ENCODE measurements at places on chromosomes 4 and X.

- no peak for DNase-seq
Measured at GRCh38 chrX:153669901-153670731, 3.5 kb downstream of the PNCK start.

GRCh38 chr4:185309770-185310169, 86.0 kb downstream of the LRP2BP start:
- no peak for DNase-seq

- DNase-seq: no peak
Measured at GRCh38 chrX:130386408-130386808, 934 bp upstream of the GPR119 start.

GRCh38 chr4:175418516-175418915, 393.5 kb downstream of the GPM6A start:
- no peak for DNase-seq

GRCh38 chrX:118660085-118660484, 67.3 kb upstream of the IL13RA1 start:
- no peak for DNase-seq

- DNase-seq: no peak
Measured at GRCh38 chr4:122481766-122482405, 25.4 kb upstream of the IL2 start.

GRCh38 chr4:16588651-16589050, 309.8 kb downstream of the LDB2 start:
- DNase-seq: no peak

DNA sequence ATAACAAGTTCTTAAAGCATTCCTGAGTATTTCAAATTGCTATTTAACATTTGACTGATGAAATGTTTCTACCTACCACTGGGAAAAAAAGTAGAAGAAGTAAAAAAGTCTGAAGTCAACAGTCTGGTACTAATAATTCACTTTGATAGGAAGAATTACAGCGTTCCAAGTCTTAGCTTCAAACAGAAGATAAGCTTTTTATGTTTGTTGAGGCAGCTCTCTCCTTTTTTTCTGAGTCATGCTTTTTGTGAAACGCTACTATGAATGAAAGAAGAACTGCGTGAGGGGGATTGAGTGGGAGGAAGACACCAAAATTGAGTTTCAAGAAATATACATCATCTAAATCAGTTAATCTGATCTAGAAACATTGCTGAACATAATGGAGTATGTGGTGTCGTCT, 13.0 kb upstream of the KDR start:
- no peak for DNase-seq

GRCh38 chr4:159175085-159175988, 72.5 kb downstream of the RAPGEF2 start:
- DNase-seq: no peak

DNA sequence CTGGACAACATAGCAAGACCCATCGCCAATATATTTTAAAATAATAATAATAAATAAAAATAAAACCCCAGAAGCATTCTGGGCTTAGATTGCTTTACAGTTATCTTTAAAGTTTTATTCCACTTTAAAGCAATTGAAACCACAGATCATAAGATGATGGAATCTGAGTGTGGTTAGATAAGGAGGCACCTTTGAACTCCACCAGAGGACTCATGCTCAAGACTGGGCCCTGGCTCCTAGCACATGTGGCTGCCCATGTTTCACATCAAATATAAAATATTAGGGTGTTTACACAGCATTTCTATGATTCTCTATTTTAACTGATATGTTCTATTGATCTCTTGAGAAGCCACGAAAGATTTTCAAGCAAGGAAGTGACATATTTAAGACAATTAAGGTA, 52.6 kb upstream of the BBS12 start:
- DNase-seq: no peak

DNA sequence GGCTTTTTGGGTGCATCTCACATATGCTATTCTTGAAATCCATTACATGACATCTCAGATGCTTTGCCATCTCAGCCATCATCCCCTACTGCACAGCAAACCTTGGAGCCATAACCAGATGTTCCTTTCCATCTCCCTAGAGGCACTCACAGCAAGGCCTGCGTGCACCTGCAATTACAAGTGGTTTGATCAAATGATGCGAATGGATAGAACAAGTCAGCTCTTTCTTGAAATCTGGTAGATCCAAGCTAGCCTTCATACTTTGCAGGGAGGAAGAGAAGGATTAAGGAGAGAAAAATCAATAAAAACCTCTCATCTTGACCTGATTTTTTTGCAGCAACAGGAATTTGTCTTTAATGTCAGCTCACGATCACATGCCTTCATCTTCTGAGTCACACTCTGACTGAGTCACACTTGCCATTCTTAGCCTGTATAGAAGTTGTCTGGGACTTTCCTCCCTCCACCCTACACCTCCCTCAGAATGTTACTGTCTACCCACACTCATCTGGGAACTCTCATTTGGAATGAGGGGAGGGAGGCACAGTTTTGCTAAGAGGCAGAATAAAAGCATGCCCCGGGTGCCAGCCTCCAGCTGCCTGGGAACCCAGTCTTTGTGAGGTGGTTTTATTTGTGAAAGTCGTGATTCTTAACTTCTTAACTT, 11.9 kb upstream of the TRIML1 start:
- DNase-seq: no peak

DNA sequence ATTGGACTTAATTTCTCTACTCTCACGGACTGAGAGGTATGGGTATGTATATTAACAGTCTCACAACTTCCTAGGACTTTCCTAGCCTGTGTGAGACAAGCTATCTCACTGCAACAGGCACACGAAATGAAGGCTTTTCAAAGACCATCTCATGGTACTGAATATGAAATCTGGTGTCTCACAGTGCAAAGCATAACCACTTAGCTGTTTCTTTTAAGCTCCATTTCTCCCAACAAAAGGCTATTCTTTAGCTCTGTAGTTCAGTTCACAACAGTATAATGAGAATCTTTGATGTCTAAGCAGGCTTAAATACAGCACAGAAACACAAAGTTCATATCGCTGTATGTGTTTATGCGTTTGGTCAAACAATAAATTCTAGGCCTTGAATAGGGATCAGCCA, 116.2 kb upstream of the PCDH18 start:
- DNase-seq: no peak

GRCh38 chr4:94412658-94413038, 39.1 kb upstream of the PDLIM5 start:
- DNase-seq: no peak

GRCh38 chrX:103360092-103360491, 3.8 kb downstream of the TCEAL9 start:
- no peak for DNase-seq

DNA sequence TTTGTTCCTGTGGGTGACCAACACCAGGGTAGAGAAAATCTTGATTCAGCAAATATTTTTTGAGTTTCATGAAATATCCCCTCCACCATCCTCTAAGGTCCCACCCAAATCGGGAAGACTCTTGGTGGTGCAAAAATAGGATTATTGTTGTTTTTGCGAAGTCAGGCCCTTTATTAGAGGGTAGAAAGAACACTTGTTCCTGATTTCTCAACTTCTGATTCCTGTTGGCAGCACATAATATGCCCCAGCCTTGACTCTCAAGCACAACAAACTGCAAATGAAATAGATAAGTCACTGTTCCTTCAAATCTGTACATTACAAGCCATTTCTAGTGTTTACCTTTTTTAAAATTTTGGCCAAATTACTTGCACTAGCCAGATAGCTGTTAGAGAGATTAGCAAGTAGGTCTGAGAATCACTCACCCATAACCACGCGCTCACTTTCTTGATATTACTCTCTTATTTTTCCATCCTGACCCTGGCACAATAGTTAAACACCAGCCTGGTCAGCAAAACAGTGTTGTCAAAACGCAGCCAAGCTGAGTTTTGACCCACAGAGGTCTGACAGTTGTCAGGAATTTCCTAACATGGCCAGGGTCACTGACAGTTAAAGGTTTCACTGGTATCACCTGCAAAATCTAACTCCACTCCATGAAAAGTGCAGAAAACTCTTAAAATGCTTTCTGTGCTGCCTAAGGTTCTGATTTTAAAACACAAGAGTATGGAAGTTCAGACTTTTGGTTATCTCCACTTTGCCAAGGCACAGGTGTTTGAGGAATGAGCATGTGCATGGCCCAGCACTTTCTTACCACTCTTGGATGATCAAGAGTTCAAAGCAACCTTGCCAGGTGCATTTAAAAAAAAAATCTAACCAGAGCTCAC, 69.8 kb downstream of the RBM47 start:
- no peak for DNase-seq

DNA sequence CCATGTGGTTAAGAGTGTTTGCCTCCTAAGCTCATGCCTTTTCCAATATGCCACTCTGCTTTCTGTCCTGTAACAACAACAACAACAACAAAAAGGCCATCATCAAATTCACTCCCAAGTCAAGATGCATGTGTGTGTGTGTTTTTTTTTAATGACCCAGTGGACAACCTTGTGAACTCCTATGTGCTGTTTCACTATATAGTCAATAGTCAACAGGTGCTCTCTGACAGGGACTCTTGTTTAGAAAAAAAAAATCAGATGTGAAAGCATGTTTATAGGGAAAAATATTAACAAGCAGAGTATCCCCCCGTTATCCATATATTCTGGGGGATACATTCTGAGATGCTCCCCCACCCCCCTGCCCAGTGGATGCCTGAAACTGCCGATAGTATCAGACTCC, 50.6 kb upstream of the BEND2 start:
- no peak for DNase-seq

Data from cortex of kidney (tissue), 1 donor.